Common myeloid progenitor, CD34-positive (primary cell): ENCODE measurements at places on chromosomes 13 and 19.

DNA sequence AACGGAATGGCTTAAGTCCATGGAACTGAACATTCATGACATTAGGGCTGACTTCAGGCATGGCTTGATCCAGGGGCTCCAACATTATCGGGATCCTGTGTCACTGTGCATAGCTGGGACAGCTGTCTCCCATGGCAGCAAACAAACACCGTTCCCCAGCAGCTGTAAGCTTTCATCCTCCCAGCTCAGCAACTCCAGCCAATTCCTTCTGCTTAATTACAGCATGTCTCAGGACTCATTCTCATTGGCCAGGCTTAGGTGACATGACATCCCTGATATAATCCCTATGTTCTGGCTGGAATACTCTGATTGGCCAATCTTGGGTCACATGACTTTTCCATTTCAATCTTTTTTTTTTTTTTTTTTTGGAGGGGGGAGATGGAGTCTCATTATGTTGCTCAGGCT lies 10.9 kb upstream of the TLE5 start:
- DNase-seq = peak; percentile 80

DNA sequence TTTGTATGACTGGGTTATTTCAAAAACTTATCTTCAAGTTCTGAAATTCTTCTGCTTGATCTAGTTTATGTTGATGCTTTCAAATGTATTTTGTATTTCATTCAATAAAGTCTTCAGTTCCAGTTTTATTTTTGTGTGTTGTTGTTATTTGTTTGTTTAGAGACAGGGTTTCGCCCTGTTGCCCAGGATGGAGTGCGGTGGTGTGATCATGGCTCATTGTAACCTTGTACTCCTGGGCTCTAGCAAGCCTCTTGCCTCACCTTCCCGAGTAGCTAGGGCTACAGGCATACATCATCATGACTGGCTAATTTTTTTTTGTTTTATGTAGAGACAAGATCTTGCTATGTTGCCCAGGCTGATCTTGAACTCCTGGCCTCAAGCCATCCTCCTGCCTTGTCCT lies 40.3 kb upstream of the ARHGEF7 start:
- no peak for DNase-seq

DNA sequence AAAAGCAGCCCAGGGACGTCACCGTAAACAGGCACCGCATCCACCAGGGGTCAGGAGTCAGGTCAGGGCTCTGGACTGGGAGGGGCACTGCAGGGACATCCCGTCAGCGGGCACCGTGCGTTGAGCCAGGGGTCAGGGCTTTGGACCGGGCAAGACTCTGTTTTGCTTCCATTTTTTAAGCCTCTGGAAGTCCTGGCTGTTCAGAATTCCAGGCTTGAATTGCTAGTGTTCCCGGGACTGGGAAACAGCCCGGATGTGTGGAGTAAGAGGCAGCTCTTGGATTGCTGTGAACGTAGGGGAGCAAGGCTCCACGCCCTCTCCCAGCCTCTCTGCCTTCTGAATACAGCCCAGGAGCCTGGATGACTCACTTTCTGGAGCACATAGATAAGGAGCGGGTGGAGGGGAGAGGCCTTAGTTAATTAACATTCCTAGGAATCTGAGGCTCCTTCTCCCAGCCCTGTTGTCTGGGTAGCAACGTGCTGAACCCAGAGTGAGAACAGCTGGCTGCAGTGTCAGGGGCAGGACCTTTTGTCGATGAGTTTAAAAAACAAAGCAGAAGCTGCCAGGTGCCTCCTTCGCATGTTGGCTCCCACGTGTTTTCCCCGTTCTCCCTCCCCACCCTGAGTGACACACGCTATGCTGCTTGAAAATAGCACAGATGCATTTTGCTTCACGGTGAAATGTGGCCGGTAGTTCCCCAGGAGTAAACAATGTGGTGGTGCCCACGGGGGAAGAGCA lies 21.9 kb downstream of the ATP11A start:
- DNase-seq = no peak

DNA sequence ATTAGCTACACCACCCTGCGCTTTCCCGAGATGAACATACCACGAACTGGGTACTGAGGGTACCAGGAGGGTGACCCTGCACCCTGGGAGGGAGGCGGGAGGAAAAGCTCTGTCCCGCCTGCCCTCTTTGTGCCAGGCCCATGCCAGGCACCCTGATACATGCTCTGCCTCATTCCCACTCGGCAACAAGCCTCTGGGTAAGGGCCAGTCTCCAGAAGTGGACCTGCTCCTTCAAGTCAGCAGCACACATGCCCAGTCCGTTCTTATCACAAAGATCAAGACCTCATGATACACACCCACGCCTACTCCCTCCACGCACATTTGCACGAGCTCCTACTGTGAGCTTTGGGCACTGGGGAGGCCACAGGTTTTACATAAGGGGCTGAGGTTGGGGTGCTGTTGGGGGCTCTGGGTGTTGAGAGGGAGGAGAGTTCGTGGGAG lies 2.0 kb upstream of the FFAR1 start:
- no peak for DNase-seq

DNA sequence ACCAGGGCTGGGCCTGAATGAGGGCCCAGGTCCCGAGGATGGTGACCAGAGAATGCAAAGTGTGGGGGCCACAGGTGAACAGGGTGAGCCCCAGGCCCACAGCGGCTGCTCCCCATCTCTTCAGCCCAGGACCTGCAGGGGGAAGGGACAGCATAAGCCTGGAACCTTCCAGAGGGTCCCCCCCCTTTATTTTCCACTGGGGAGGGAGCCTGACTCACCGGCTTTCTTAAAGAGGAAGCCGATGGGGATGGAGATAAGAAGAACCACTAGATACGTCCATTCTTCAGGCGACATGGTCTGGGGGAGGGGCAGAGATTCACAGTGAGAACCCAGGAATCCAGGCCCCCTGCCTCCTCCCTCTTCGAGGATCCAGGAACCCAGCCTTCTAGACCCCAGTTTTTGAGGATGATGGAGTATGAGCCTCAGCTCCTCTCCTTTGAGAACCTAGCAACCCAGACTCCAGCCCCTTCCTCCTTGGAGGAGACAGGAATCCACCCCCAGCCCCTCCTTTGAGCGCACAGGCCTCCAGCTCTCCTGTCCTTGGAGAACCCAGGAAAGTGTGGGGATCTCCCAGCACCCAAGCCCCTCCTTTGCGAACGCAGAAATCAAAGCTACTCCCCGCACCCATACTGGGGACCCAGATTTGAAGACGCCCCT lies 1.0 kb downstream of the MBOAT7 start:
- peak; percentile 92 for DNase-seq

- DNase-seq = no peak
Observed at GRCh38 chr19:15445227-15445605, 4.5 kb downstream of the WIZ start.

DNA sequence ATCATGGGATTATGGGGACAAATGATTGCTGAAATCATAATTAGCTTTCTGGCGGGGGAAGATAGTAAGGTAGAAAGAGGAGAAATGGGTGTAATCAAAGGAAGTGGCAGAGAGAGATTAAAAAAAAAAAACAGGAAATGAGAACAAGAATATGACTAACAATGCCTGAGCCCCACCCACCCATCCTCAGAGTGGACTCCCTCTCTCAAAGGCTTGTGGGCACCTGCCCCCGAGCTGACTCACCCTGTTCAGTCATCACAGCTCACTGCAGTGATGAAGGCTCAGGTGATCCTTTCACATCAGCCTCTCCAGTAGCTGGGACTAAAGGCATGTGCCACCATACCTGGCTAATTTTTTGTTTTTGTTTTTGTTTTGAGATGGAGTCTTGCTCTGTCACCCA lies 26.4 kb upstream of the TPT1 start:
- DNase-seq = peak; percentile 98

- peak; percentile 45 for DNase-seq
Observed at GRCh38 chr13:23443110-23443509, 9.6 kb upstream of the SACS start.

DNA sequence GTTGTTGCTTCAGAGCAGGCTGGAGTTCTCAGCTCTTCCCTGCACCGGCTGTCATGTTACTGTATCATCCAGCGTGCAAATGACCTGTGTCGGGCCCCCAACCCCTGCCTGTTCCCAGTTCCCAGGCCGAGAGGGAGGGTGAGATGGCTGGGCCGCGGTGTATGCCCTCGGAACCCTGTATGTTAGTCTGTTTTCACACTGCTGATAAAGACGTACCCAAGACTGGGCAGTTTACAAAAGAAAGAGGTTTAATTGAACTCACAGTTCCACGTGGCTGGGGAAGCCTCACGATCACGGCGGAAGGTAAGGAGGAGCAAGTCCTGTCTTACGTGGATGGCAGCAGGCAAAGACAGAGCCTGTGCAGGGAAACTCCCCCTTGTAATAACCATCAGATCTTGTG lies 10.9 kb downstream of the TMEM255B start:
- no peak for DNase-seq

DNA sequence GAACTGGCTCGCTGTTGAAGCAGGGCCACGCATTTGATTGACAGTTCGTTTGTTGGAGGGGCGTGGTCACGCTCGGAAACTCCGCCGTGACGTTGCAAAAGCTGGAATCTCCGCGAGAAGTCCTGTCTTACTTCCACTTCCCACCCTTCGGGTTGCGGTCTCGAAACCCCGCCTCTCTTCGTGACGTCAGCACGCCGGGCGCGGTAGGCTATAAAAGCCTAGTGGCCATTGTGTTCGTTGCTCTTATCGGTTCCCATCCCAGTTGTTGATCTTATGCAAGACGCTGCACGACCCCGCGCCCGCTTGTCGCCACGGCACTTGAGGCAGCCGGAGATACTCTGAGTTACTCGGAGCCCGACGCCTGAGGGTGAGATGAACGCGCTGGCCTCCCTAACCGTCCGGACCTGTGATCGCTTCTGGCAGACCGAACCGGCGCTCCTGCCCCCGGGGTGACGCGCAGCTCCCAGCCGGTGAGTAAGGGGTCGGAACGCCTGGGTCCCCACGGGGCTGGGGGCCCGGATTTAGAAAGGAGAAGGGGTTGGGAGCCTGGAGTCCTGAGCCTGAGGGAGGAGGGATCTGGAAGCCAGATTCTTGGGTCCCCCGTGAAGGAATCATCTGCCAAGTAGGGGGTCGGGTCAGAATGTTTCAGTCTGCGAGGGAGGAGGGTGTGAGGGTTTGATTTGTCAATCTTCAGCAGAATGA lies at the start of gene PPP1R15A:
PPP1R15A (plus strand) TSS at position 240 of the 702 bp plus-strand sequence. CDS start 813 bp downstream, outside the sequence.
- DNase-seq = peak; percentile 98

GRCh38 chr13:64718116-64718515 lies 2512.0 kb downstream of the PCDH9 start:
- DNase-seq = no peak

DNA sequence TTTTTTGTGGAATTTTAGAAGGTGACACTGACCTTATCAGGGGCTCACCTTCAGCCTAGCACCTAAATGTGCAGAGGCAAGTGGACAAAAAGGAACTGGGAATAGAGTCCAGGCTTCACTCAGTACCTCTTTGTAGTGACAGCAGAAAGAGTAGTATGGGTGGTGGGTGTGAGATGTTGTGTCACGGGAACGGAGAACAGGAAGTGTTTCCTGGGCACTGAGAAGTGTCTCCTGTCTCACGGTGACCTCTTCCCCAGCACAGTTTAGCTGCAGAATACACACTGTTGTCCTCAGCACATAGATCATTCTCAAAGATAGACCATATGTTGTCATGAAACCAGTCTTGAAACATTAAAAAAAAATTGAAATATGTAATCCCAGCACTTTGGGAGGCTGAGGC lies 17.5 kb upstream of the LGALS14 start:
- DNase-seq = no peak

- no peak for DNase-seq
Observed at GRCh38 chr13:111270126-111270525, 50.3 kb upstream of the TEX29 start.

GRCh38 chr19:46378268-46378667 lies 31.4 kb downstream of the PPP5C start:
- DNase-seq = no peak

DNA sequence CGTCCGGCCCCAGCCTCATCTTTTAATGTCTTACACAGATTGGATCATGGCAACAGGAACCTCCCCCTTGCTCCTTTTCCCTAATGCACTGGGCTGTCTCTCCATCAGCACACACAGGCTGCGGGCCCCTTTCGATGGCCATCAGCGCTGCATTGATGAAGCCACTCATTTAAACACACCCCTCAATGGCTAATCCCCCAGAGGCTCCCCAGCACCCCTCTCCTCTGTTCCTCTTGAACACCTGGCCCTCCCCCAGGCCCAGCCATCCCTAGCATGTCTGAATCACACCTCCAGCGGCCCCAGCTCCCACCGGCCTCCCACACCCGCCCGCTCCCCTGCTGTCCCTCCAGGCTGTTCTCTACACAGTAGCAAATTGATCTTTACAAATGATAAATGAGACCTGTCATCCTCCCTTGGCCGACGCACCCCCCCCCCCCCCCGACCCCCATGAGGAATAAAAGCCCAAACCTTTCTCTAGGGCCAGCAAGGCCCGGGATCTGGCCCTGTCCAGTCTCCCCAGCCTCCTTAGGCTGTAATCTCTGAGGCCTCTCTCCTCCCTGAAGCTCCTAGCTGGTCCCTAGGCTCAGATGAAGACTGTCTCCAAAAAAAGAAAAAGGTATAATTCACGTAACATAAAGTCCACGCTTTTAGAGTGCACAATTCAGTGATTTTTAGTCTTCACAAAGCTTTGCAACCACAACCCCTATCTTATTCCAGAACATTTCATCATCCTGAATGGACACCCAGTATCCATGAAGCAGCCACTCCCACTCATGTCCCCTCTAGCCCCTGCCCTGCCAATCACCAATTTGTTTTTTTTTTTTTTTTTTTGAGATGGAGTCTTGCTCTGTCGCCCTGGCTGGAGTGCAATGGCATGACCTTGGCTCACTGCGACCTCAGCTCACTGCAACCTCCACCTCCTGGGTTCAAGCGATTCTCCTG lies 7.4 kb downstream of the RPL28 start:
- no peak for DNase-seq

DNA sequence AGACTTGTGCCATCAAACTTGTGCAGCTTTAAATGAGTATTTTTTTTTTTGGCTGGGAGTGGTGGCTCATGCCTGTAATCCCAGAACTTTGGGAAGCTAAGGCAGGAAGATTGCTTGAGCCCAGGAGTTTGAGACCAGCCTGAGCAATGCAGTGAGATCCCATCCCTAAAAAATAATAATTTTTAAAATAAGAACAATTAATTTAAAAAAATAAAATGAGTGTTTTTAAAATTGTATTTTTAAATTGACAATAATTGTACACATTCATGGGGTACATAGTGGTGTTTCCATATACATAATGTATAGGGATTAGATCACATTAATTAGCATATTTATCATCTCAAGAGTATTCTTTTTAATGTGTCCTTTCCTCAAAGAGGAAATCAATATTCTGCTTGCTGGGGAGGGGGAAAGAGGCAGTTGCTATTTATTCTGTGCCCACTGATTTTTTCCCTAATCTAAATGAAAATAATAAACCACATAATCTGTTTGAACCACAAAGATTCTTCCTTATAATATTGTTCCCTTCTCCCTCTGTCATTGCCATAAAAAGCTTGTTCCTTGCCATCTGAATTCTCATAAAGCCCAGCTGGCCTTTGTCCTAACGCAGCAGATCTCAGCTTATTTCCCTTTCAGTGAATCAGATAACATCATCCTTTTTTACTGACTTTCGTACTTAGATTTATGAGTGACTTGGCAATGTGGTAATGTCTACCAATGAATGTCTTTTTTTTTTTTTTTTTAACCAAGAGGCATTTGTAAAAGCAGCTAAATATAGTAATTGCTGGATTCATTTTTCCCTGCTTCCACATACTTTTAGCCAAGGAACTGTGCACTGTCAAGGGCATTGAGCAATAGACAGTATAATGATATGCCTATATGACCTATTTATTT lies 81.8 kb upstream of the RUBCNL start:
- peak; percentile 70 for DNase-seq
